ENCODE measurements at places on chromosomes 1 and 21. TPM values are rescaled to one million over a fixed set of nuclear protein-coding genes. Genes with fewer than 3 reads are reported as not detected.

Gene FLG2
- total RNA-seq, result not detected

Gene SERINC2
- 4.0 TPM for total RNA-seq

Gene ZSWIM5
- total RNA-seq, result 0.35 TPM

Gene ATP1A2
- 55.0 TPM for total RNA-seq

Gene KIF21B
- total RNA-seq, result 0.58 TPM

Gene CADM3
- total RNA-seq, result 0.44 TPM

Gene AGMAT
- total RNA-seq, result 4.3 TPM

Gene MATN1
- total RNA-seq, result 0.71 TPM

Gene PRAMEF25
- total RNA-seq, result not detected

Gene PM20D1
- total RNA-seq, result 0.09 TPM

Gene LHX8
- total RNA-seq, result 0.09 TPM

Gene CELF3
- 0.04 TPM for total RNA-seq

Gene RAB13
- total RNA-seq, result 21.5 TPM

Gene KLHDC8A
- total RNA-seq, result 0.22 TPM

Gene KLHDC7A
- not detected for total RNA-seq

Gene BECN2
- total RNA-seq, result 0.09 TPM

Gene ETV3L
- total RNA-seq, result not detected

Gene AMY1A
- total RNA-seq, result not detected

Gene PRSS38
- not detected for total RNA-seq

Gene CORT
- total RNA-seq, result 0.98 TPM

Gene AMY2B
- 21.2 TPM for total RNA-seq

Gene SLC22A15
- total RNA-seq, result 0.53 TPM

Gene CCDC28B
- total RNA-seq, result 63.7 TPM

Gene NBPF10
- 1.8 TPM for total RNA-seq

Gene IRF6
- 0.49 TPM for total RNA-seq

Gene PYHIN1
- total RNA-seq, result 0.22 TPM

Gene VWA5B1
- total RNA-seq, result 0.04 TPM

Gene PLPPR4
- 6.5 TPM for total RNA-seq

Gene C1orf94
- total RNA-seq, result not detected

Gene FCAMR
- total RNA-seq, result not detected
